Activated B cell treated with CpG ODN at 0.5 μM for 24 hours (primary cell): ENCODE measurements at places on chromosomes 3 and 15. TPM values are rescaled to one million over a fixed set of nuclear protein-coding genes. Genes with fewer than 3 reads are reported as not detected.

The ZNF501 gene
- 6.2 and 6.5 TPM in 2 replicates for total RNA-seq

The STAG1 gene
- total RNA-seq: 47.0 and 57.1 TPM in 2 replicates

The ENTPD3 gene
- total RNA-seq: not detected in 2 replicates

The PTPN23 gene
- 44.0 and 50.3 TPM in 2 replicates for total RNA-seq

The GOLGA8G gene
- total RNA-seq: not detected in 2 replicates

The CFAP100 gene
- not detected in 2 replicates for total RNA-seq

DNA sequence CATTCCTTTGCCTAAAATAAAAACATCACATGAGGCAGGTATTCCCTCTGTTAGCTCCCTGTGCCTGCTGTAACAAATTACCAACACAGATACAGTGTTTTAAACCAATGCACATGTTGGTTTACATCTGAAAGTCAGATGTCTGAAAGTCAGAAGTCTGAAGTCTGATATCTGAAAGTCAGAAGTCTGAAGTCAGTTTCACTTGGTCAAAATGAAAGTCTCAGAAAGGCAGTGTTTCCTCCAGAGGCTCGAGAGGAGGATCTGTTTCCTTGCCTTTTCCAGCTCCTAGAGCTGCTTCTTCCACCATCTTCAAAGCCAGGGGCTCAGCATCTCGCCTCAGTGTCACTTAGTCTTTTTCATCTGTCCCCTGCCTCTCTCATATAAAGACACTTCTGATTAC is 22.0 kb downstream of the SST start:
- no peaks in the 10 kb centered on the region for H3K4me1 ChIP-seq
- no peak overlapping the region for H3K27ac ChIP-seq
- no peaks in the 10 kb centered on the region for H3K36me3 ChIP-seq
- DNase-seq: no peak

GRCh38 chr3:102020735-102021134 is 171.4 kb downstream of the NFKBIZ start:
- H3K36me3 ChIP-seq: no peaks in the 10 kb centered on the region
- H3K4me1 ChIP-seq: peaks cover 62% of the 10 kb centered on the region
- no peaks in the 10 kb centered on the region for H3K27me3 ChIP-seq
- no peak for DNase-seq
- H3K4me3 ChIP-seq: no peak overlapping the region

DNA sequence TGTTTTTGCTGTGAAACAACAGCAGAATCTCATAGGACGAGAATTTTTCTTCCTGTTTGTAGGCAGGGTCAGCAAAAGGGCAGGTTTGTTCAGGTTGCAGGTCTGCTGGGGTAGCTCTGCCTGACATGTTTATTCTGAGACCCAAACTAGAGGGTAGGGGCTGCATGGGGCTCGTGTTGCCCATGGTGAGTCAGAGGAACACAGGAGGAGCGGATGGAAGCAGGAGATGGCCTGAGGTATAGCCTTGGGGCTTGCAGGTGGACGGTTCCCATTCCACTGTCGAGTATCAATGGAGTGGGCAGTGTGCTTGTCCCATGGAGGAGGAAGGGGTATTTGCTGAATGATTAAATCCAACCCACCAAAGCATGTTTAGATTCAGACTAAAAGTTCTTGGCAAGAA is 138.9 kb downstream of the APBA2 start:
- no peak for DNase-seq
- H3K27me3 ChIP-seq: no peaks in the 10 kb centered on the region
- no peak overlapping the region for H3K27ac ChIP-seq
- no peaks in the 10 kb centered on the region for H3K4me1 ChIP-seq

DNA sequence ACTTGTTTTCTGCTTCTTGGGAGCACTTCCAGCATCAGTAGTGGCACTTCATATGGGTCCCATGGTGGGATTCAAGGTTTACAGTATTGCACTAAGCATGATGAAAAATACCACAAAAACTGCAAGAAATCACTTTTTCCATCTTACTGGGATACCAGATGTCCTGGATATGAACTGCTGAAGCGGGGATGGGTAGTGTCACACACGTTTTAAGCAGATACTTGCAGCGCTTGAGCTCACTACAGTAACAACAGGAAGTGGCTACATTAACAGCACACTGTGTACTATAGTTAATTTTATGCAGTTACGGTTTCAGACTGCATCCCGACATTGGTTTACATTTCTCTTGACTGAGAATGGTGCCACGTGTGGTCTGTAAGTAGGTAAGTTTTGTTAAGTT is 3.5 kb upstream of the ISG20 start:
- no peaks in the 10 kb centered on the region for H3K27me3 ChIP-seq
- H3K36me3 ChIP-seq: peaks cover 53% of the 10 kb centered on the region
- H3K4me1 ChIP-seq: peaks cover 94% of the 10 kb centered on the region
- peak overlapping the region; percentile 48 for H3K4me3 ChIP-seq
- DNase-seq: no peak

- H3K4me3 ChIP-seq: peak overlapping the region; percentile 41
- H3K27ac ChIP-seq: peak overlapping the region; percentile 78
- H3K4me1 ChIP-seq: peaks cover 90% of the 10 kb centered on the region
- no peaks in the 10 kb centered on the region for H3K27me3 ChIP-seq
These were observed 29.0 kb downstream of the CCDC12 start for GRCh38 chr3:46947546-46947901.

DNA sequence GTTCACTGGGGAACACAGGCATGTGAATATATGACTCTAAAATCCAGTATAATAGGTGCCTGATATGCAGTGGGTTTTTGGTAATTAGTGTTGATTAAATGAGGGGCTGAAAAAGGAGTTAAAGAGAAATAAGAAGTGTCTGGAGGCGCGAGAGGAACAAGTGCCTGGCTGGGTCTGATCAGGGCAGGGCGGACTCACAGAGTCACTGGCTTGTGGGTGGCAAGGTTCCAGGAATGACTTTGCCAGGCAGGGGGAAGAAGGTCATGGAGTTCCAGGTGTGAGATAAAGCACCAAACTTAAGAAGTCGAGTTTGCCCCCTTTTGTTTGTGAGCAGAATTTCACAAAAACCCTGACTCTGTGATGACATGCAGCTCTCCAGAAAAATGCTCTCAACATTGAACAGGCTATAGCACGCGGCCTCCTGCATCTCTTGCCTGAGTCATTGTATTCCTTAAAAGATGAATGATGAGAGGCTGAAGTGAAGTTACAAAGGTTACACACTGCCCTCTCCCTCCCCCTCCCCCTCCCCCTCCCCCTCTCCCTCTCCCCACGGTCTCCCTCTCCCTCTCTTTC is 63.0 kb upstream of the LMCD1 start:
- H3K27me3 ChIP-seq: no peaks in the 10 kb centered on the region
- H3K4me1 ChIP-seq: no peaks in the 10 kb centered on the region
- no peak overlapping the region for H3K27ac ChIP-seq
- H3K4me3 ChIP-seq: no peak overlapping the region
- no peak for DNase-seq
- no peaks in the 10 kb centered on the region for H3K36me3 ChIP-seq

GRCh38 chr3:149013726-149014125 is 22.4 kb downstream of the GYG1 start:
- DNase-seq: no peak
- H3K4me3 ChIP-seq: no peak overlapping the region
- no peaks in the 10 kb centered on the region for H3K27me3 ChIP-seq
- H3K36me3 ChIP-seq: peaks cover 64% of the 10 kb centered on the region
- no peaks in the 10 kb centered on the region for H3K4me1 ChIP-seq

- no peak for DNase-seq
- no peaks in the 10 kb centered on the region for H3K4me1 ChIP-seq
- H3K36me3 ChIP-seq: no peaks in the 10 kb centered on the region
- no peak overlapping the region for H3K27ac ChIP-seq
These were observed 637.9 kb downstream of the PLOD2 start for GRCh38 chr3:145522893-145523651.

DNA sequence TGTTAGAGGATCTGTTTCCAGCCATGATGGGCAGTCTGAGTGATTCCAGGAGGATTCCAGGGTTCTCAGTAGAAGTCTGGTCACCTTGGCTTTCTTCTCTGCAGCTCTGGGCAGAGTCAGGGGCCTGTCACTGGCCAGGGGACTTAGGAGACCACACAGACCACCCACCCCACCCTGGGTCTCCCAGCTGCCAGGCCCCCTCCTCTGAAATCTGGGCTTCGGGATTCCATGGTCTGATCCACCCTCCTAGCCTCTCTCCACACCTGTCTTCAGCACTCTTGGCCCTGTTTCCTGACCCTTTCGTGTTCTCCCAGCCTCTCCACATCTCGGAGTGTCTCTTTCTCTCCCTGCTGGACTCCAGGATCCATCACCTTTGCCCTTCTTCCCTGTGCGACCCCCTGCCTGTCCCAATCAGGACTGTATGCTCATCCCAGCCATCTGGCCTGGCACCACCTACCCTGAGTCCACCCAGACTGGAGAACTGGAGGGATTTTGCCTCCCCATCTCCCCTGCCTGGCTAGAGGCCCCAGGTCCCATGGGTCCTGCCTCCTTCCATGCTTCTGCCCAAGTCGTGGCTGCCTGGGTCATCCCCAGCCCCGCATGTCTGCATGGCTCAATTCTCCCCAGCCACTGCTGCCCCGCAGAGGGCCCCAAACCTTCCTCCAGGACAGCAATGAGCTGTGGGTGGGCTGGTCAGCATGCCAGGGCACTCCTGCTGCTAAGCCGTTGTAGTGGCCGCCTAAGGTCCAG is 34.3 kb downstream of the GOLGA6L10 start:
- H3K36me3 ChIP-seq: no peaks in the 10 kb centered on the region
- H3K27me3 ChIP-seq: peaks cover 7% of the 10 kb centered on the region
- H3K4me3 ChIP-seq: no peak overlapping the region

DNA sequence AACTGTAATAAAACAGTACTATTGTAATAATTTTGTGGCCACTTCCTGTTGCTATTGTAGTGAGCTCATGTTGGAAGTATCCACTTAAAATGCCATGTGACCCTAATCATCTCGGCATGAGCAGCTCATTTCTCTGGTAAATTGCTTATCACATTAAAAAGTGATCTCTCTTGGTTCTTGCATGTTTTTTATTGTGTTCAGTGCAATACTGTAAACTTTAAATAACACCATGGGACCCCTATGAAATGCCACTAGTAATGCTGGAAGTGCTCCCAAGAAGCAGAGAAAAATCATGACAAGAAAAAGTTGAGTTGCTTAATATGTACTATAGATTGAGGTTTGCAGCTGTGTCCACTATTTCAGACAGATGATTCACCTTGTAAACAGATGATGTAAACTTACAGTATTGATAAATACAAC is 45.6 kb downstream of the NMD3 start:
- no peaks in the 10 kb centered on the region for H3K4me1 ChIP-seq
- no peak for DNase-seq
- no peak overlapping the region for H3K4me3 ChIP-seq
- no peak overlapping the region for H3K27ac ChIP-seq
- H3K27me3 ChIP-seq: no peaks in the 10 kb centered on the region

GRCh38 chr3:170473358-170473757 is 54.7 kb downstream of the CLDN11 start:
- H3K4me1 ChIP-seq: no peaks in the 10 kb centered on the region
- H3K36me3 ChIP-seq: no peaks in the 10 kb centered on the region
- H3K27ac ChIP-seq: no peak overlapping the region
- no peak overlapping the region for H3K4me3 ChIP-seq
- no peak for DNase-seq

- no peaks in the 10 kb centered on the region for H3K4me1 ChIP-seq
- H3K36me3 ChIP-seq: no peaks in the 10 kb centered on the region
- H3K4me3 ChIP-seq: no peak overlapping the region
- no peaks in the 10 kb centered on the region for H3K27me3 ChIP-seq
These were observed 77.5 kb downstream of the LINGO1 start for GRCh38 chr15:77555232-77555631.

DNA sequence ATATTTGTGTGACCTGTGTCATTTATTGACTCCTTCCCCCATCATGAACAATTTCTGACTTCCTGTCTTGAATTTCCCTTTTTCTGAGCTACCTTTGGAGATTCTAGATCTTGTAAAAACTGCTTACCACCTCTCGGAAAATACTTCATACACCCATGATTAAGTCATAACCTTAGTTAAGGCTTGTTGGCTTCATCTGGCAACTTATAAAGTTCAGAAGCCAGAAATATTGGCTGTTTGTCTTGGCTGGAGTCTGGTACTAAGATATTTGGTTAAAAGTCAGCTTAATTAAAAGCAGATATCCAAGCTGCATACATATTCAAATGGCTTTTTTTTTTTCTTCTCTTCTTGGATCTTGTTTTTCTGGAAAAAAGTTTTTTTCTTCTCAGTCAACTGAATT is 37.3 kb upstream of the B3GALNT1 start:
- H3K27me3 ChIP-seq: no peaks in the 10 kb centered on the region
- no peaks in the 10 kb centered on the region for H3K4me1 ChIP-seq
- H3K27ac ChIP-seq: no peak overlapping the region
- no peaks in the 10 kb centered on the region for H3K36me3 ChIP-seq
- no peak for DNase-seq

- no peak for DNase-seq
- peaks cover 2% of the 10 kb centered on the region for H3K27me3 ChIP-seq
- H3K4me1 ChIP-seq: peaks cover 8% of the 10 kb centered on the region
- H3K4me3 ChIP-seq: no peak overlapping the region
- no peak overlapping the region for H3K27ac ChIP-seq
These were observed 126.0 kb upstream of the DPH6 start for GRCh38 chr15:35671981-35672380.
